Ureter (tissue), 1 donor: ENCODE measurements at places on chromosomes 4 and X. TPM values are rescaled to one million over a fixed set of nuclear protein-coding genes. Genes with fewer than 3 reads are reported as not detected.

The NALF2 gene
- 2.0 TPM for total RNA-seq

The SRPX gene
- total RNA-seq, result 46.1 TPM

The TAF7L gene
- total RNA-seq, result 0.18 TPM

The EGF gene
- 0.23 TPM for total RNA-seq

The ADAM29 gene
- total RNA-seq, result not detected

The TMPRSS11F gene
- not detected for total RNA-seq

The HNRNPD gene
- 223 TPM for total RNA-seq

The CLDN22 gene
- not detected for total RNA-seq

The CD38 gene
- total RNA-seq, result 2.6 TPM

The MAML3 gene
- total RNA-seq, result 23.4 TPM

The SLC10A3 gene
- 23.4 TPM for total RNA-seq

The PPARGC1A gene
- total RNA-seq, result 13.3 TPM

The TIGD2 gene
- total RNA-seq, result 13.4 TPM

The GPM6B gene
- 15.9 TPM for total RNA-seq

The SSX3 gene
- not detected for total RNA-seq

The CT45A2 gene
- not detected for total RNA-seq

The MUC7 gene
- total RNA-seq, result not detected

The GLRA2 gene
- total RNA-seq, result not detected

The SPANXN3 gene
- not detected for total RNA-seq

The AREG gene
- total RNA-seq, result 7.4 TPM

The PCYT1B gene
- 0.78 TPM for total RNA-seq

The FGFR3 gene
- 121 TPM for total RNA-seq

The STK32B gene
- 0.94 TPM for total RNA-seq

The IRS4 gene
- total RNA-seq, result 0.96 TPM

The HELT gene
- total RNA-seq, result not detected

The FGD1 gene
- total RNA-seq, result 3.3 TPM

The ATP1B4 gene
- not detected for total RNA-seq

The POLA1 gene
- total RNA-seq, result 14.6 TPM

The KLKB1 gene
- total RNA-seq, result 1.2 TPM

The SPIN4 gene
- 4.7 TPM for total RNA-seq

The VSIG1 gene
- 1.7 TPM for total RNA-seq

The PCDH10 gene
- 12.1 TPM for total RNA-seq

The FGG gene
- total RNA-seq, result 0.57 TPM

The CXCL13 gene
- total RNA-seq, result 1.6 TPM

The BRCC3 gene
- 23.3 TPM for total RNA-seq

The MAGEB2 gene
- not detected for total RNA-seq

The LRAT gene
- total RNA-seq, result 1.1 TPM

The GUCY1A1 gene
- 21.0 TPM for total RNA-seq

The DDIT4L gene
- total RNA-seq, result 0.44 TPM

The GASK1B gene
- 30.8 TPM for total RNA-seq

The ESX1 gene
- total RNA-seq, result not detected

The INPP4B gene
- total RNA-seq, result 84.9 TPM
